Heart left ventricle (tissue), 16 donors: ENCODE measurements at places on chromosomes 2 and 18. TPM values are rescaled to one million over a fixed set of nuclear protein-coding genes. Genes with fewer than 3 reads are reported as not detected.
A peak's percentile ranks its signal among the peaks of the same experiment; 100 is the strongest.

DNA sequence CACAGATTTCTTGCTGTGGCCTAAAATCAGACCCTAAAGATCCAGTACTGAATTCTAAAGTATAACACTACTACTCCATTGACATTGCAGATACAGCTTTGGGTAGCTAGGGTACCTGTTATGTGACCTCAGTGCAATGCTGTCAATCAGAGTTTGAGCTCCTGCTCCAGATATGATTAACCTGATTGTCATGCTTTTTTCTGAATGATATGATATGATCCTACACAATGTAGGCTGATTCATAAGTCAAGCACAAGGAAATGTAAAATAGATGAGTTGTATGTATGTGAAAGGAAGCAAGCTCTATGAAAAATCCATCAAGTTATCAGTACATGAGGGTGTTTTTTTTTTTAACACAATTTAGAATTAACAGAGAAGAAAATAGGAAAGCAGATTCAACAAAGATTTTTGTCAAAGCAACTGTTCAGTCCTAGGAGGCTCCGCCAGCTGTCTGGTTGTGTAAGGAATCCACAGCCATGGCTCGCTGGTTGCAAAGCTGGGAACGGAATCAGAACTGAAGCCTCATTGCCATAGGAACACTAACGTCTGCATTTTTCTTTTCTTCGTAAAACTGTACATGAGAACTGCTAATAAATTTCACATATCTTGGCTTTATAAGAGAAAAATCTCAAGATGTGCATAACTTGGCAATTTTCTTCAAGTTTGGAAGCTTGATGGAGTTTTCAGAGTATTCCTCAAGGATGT is 52.9 kb downstream of the NR4A2 start:
- H3K36me3 ChIP-seq, result no peaks in the 10 kb centered on the region
- DNase-seq, result no peak
- no peaks in the 10 kb centered on the region for H3K4me1 ChIP-seq
- H3K27ac ChIP-seq, result no peak overlapping the region

DNA sequence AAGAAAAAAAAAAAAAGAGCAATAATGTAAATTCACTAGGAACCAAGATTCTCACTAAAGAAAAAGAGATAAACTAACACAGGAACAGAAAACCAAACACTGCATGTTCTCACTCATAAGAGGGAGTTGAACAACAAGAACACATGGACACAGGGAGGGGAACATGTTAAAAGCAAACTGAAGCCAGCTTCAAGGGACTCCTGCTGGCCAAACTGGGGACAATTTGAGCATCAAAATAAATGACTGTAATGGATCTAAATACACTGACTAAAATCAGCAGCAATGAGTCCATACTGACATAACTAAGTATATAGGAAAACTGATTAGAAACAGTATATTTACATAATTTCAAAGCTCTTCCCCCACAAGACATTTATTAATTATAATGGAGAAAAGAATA is 73.0 kb downstream of the FARSB start:
- no peak for DNase-seq
- H3K4me3 ChIP-seq, result no peak overlapping the region
- no peaks in the 10 kb centered on the region for H3K4me1 ChIP-seq

GRCh38 chr2:222159221-222159620 is 139.6 kb downstream of the PAX3 start:
- no peak overlapping the region for H3K27ac ChIP-seq
- H3K4me3 ChIP-seq, result no peak overlapping the region
- H3K27me3 ChIP-seq, result no peaks in the 10 kb centered on the region
- no peaks in the 10 kb centered on the region for H3K36me3 ChIP-seq
- H3K4me1 ChIP-seq, result peaks cover 6% of the 10 kb centered on the region

DNA sequence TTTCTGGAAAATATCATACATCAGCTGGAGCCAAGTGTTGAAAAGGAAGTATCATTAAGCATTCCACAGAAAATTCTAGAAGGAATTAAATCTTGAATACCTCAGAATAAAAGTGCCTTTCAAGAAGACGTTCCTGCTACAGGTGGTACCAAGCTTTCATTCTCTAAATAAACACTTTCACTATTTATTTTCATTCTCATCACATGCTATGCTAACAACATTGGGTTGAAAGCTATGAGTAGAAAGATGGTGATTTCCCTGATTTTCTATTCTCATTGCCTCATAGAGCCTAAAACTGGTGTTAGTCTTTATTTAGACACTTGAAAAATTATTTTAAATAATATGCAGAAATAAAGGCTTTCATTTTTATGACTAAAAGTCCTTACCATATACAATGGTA is 324.7 kb downstream of the LRP1B start:
- DNase-seq, result no peak
- no peak overlapping the region for H3K4me3 ChIP-seq
- no peaks in the 10 kb centered on the region for H3K4me1 ChIP-seq
- no peaks in the 10 kb centered on the region for H3K36me3 ChIP-seq
- no peak overlapping the region for H3K27ac ChIP-seq

- H3K36me3 ChIP-seq, result peaks cover 10% of the 10 kb centered on the region
- no peak overlapping the region for H3K27ac ChIP-seq
- DNase-seq, result no peak
- no peaks in the 10 kb centered on the region for H3K4me1 ChIP-seq
- H3K4me3 ChIP-seq, result no peak overlapping the region
- no peaks in the 10 kb centered on the region for H3K27me3 ChIP-seq
These were observed 78.2 kb downstream of the UBE2E3 start for GRCh38 chr2:181058378-181059269.

DNA sequence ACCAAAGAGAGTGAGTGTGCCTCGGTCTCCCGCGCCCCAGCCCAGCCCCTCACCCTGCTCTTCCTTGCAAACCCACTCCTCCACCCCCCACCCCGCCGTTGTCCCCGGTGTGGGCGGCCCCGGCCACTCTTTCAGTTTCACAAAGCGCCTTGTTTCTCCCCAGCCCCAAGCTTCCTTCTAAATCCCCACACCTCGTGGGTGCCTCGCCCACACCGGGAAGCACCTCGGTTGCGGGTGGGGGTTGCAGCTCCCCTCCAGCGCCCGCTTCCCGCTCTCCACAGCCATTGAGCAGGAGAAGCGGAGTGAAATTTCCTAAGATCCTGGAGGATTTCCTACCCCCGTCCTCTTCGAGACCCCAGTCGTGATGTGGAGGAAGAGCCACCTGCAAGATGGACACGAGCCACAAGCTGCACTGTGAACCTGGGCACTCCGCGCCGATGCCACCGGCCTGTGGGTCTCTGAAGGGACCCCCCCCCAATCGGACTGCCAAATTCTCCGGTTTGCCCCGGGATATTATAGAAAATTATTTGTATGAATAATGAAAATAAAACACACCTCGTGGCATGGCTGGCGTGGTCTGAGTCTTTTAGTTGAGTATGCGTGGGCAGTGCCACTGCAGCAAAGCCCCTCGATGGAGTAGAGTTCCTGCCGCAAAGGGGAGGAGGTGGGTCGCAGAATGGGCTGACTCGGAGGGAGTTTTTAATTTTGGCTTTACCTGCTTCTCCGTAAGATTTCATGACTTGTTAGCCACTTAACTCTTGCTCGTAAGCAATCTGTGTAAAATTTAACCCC is 848 bp downstream of the TMSB10 start:
- peak overlapping the region; percentile 100 for H3K4me3 ChIP-seq
- peak; percentile 54 for DNase-seq
- H3K27me3 ChIP-seq, result no peaks in the 10 kb centered on the region
- H3K4me1 ChIP-seq, result peaks cover 14% of the 10 kb centered on the region

GRCh38 chr18:52391810-52392559 is 52.0 kb downstream of the DCC start:
- H3K36me3 ChIP-seq, result no peaks in the 10 kb centered on the region
- H3K27me3 ChIP-seq, result no peaks in the 10 kb centered on the region
- H3K4me1 ChIP-seq, result no peaks in the 10 kb centered on the region
- no peak overlapping the region for H3K27ac ChIP-seq

- no peaks in the 10 kb centered on the region for H3K36me3 ChIP-seq
- no peak overlapping the region for H3K4me3 ChIP-seq
- no peaks in the 10 kb centered on the region for H3K4me1 ChIP-seq
- H3K27me3 ChIP-seq, result no peaks in the 10 kb centered on the region
These were observed 158.1 kb downstream of the DOCK10 start for GRCh38 chr2:224884188-224884587.

DNA sequence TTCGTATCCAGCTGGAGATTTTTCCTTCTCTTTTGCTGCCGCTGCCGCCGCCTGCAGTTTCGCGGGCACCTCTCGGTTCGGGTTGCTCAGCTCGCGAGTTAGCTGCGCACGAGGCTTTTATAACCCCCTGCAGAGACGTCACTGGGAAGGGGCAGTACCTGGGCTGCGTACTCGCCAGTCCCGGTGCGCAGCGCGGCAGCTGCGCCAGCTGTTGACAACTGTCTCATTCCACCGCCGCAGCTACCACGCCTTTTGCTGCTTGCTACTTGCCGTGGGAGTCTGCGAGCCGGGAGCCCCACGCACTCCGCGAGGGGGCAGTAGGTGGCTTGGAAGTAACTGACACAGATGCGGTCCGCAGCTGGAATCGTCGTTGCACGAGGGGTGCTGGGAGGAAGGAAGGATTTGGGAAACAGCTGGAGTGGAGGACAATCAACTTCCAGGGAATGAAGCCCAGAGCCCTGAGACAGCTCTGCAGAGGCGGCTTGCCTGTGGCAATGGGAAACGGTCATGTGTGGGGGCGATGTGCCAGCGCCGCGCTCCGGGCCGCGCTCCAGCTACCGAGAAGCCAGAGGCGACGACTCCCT is at the start of gene TACR1:
Gene TACR1 (minus strand): TSS at position 93 of the 584 bp plus-strand sequence. CDS start 586 bp downstream, outside the sequence.
- H3K27ac ChIP-seq, result peak within 1 kb of the TSS; percentile 43
- peak within 1 kb of the TSS; percentile 36 for H3K4me3 ChIP-seq
- H3K36me3 ChIP-seq, result no peaks in the 10 kb centered on the region
- peaks cover 58% of the 10 kb centered on the region for H3K27me3 ChIP-seq

DNA sequence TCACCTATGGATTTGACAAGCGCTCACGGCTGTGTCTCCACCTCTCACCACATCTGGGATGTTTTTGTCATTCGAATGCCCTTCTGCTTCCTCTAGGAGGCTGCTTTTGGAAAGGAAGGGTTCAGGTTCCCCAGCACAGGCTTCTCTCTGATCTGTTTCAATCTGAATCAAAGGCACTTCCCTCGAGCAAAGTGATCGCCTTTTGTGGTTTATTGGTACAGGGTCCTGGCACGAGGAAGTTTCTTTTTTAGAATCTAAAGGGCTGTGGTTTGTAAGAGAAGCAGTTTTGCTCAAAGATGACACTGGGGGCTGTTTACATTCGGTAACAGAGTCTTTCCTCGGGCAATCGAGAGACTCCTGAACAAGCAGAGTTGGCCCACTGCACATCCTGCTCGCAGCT is 145.0 kb downstream of the DAW1 start:
- no peaks in the 10 kb centered on the region for H3K27me3 ChIP-seq
- no peaks in the 10 kb centered on the region for H3K4me1 ChIP-seq
- H3K36me3 ChIP-seq, result peaks cover 17% of the 10 kb centered on the region
- H3K27ac ChIP-seq, result no peak overlapping the region
- no peak overlapping the region for H3K4me3 ChIP-seq

DNA sequence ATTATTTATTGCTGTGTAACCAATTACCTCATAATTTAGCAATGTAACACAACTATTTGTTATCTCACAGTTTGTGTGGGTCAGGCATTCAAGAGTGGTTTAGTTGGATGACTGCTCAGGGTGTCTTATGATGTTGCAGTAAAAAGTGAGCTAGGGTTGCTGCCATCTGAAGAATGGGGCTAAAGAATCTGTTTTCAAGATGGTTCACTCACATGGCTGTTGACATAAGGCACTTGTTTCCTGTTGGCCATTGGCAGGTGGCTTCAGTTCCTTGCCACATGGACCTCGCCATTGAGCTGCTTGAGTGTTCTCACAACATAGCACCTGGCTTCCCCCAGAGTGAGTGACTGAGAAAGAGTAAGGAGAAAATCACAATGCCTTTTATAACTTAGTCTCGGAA is 123.2 kb downstream of the TMEM17 start:
- H3K4me3 ChIP-seq, result no peak overlapping the region
- no peaks in the 10 kb centered on the region for H3K4me1 ChIP-seq
- H3K27me3 ChIP-seq, result no peaks in the 10 kb centered on the region
- H3K27ac ChIP-seq, result no peak overlapping the region
- H3K36me3 ChIP-seq, result no peaks in the 10 kb centered on the region

DNA sequence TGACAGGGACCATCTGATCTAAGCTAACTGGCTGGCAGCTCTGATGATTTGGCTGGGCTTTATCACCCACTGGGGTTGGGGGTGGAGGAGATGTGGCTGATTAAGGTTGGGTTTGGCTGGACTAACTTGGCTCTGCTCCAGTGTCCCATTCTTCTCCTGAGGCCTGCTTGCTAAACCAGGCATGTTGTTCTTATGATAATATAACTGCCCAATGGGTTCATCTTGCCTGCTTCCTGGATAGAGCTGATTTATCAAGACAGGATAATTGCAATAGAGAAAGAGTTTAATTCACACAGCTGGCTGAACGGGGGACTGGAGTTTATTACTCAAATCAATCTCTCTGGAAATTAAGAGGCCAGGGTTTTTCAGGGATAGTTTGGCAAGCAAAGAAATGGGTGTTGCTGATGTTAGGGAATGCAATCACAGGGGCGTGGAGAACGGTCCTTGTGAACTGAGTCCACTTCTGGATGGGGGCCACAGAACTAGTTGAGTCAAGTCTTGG is 150.4 kb downstream of the PTH2R start:
- H3K4me3 ChIP-seq, result no peak overlapping the region
- H3K36me3 ChIP-seq, result no peaks in the 10 kb centered on the region
- H3K27ac ChIP-seq, result no peak overlapping the region
- no peak for DNase-seq
- no peaks in the 10 kb centered on the region for H3K4me1 ChIP-seq
- no peaks in the 10 kb centered on the region for H3K27me3 ChIP-seq

- H3K27me3 ChIP-seq, result no peaks in the 10 kb centered on the region
- H3K4me3 ChIP-seq, result no peak overlapping the region
- H3K27ac ChIP-seq, result no peak overlapping the region
- H3K36me3 ChIP-seq, result no peaks in the 10 kb centered on the region
These were observed 111.9 kb upstream of the MAPRE2 start for GRCh38 chr18:34929336-34929780.

GRCh38 chr2:195711478-195711877 is 54.5 kb downstream of the SLC39A10 start:
- no peak for DNase-seq
- peaks cover 55% of the 10 kb centered on the region for H3K36me3 ChIP-seq
- no peak overlapping the region for H3K27ac ChIP-seq
- H3K27me3 ChIP-seq, result no peaks in the 10 kb centered on the region
- H3K4me1 ChIP-seq, result no peaks in the 10 kb centered on the region

- no peaks in the 10 kb centered on the region for H3K4me1 ChIP-seq
- H3K36me3 ChIP-seq, result peaks cover 97% of the 10 kb centered on the region
- H3K4me3 ChIP-seq, result no peak overlapping the region
- no peaks in the 10 kb centered on the region for H3K27me3 ChIP-seq
These were observed 65.0 kb downstream of the ATAD2B start for GRCh38 chr2:23861952-23862351.

- H3K27me3 ChIP-seq, result peaks cover 3% of the 10 kb centered on the region
- no peaks in the 10 kb centered on the region for H3K4me1 ChIP-seq
- no peak for DNase-seq
- H3K27ac ChIP-seq, result no peak overlapping the region
- no peaks in the 10 kb centered on the region for H3K36me3 ChIP-seq
These were observed 676.9 kb downstream of the ADCYAP1 start for GRCh38 chr18:1581581-1581980.

GRCh38 chr2:203914546-203915182 is 21.9 kb upstream of the ICOS start:
- H3K27me3 ChIP-seq, result no peaks in the 10 kb centered on the region
- DNase-seq, result no peak
- H3K36me3 ChIP-seq, result no peaks in the 10 kb centered on the region
- H3K4me1 ChIP-seq, result peaks cover 15% of the 10 kb centered on the region

GRCh38 chr2:5070257-5070656 is 621.9 kb upstream of the SOX11 start:
- DNase-seq, result no peak
- H3K27ac ChIP-seq, result no peak overlapping the region
- H3K36me3 ChIP-seq, result no peaks in the 10 kb centered on the region
- H3K4me1 ChIP-seq, result no peaks in the 10 kb centered on the region
- H3K4me3 ChIP-seq, result no peak overlapping the region
- H3K27me3 ChIP-seq, result no peaks in the 10 kb centered on the region

The TMEFF2 gene
- total RNA-seq, result not detected

The PMAIP1 gene
- total RNA-seq, result 0.32 TPM

The DSG2 gene
- total RNA-seq, result 41.0 TPM

The CXCR1 gene
- 1.9 TPM for total RNA-seq

The MYOM1 gene
- total RNA-seq, result 666 TPM

The ZNG1B gene
- total RNA-seq, result 31.5 TPM

The MOGAT1 gene
- 0.42 TPM for total RNA-seq
